Esophagus muscularis mucosa (tissue), 4 donors: ENCODE measurements at places on chromosomes 3 and 15. TPM values are rescaled to one million over a fixed set of nuclear protein-coding genes. Genes with fewer than 3 reads are reported as not detected.
A peak's percentile ranks its signal among the peaks of the same experiment; 100 is the strongest.

DNA sequence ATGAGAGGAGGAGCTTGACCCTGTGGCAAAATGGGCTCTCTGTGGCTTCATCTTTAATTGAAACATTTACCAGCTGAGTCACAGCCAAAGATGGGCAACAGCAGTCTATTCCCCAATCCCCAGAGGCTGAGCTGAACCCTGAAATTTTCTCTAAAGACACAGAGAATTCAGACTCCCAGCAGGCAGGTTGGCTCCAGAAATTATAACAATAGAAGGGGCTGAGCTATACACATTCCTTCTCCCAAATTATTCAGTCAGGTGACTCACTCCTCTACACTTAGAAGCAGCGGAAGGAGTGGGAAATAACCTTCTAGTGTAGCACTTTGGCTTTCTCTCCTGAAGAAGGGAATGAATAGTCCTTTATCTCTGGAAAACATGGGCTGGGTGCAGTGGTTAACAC is 264.3 kb upstream of the ARHGEF26 start:
- H3K36me3 ChIP-seq: no peaks in the 10 kb centered on the region
- H3K4me1 ChIP-seq: no peaks in the 10 kb centered on the region
- H3K27ac ChIP-seq: no peak overlapping the region

DNA sequence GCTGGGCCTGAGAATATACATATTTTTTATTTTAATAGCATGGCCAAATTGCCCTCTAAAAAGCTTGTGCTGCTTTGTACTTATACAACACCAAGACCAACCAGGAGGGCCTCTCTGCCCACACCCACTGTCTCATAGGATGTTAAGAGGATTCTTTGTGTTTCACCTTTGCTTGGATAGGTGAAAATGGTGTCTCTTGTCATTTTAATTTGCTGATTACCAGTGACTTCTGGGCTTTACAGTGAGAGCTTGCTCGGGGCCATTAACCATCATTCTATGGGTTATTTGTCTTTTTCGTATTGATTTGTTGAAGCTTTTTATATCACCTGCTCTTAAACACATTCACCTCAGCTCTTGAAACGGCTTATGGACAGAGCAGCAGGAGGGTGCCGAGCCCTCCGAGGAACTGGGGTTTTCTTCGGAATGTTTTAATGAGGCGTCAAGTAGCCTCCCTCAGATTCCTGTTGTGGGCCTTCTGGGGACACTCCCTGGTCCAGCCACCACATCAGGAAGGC is 10.5 kb downstream of the PTH1R start:
- H3K4me3 ChIP-seq: no peak overlapping the region
- H3K27ac ChIP-seq: no peak overlapping the region
- no peaks in the 10 kb centered on the region for H3K27me3 ChIP-seq
- H3K4me1 ChIP-seq: peaks cover 37% of the 10 kb centered on the region
- no peaks in the 10 kb centered on the region for H3K36me3 ChIP-seq

- H3K27ac ChIP-seq: no peak overlapping the region
- peaks cover 27% of the 10 kb centered on the region for H3K4me1 ChIP-seq
- no peak overlapping the region for H3K4me3 ChIP-seq
- H3K27me3 ChIP-seq: no peaks in the 10 kb centered on the region
These were observed 72.3 kb downstream of the ZNF609 start for GRCh38 chr15:64532521-64533315.

- no peaks in the 10 kb centered on the region for H3K36me3 ChIP-seq
- H3K27ac ChIP-seq: no peak overlapping the region
- H3K27me3 ChIP-seq: no peaks in the 10 kb centered on the region
- H3K4me1 ChIP-seq: peaks cover 14% of the 10 kb centered on the region
- H3K4me3 ChIP-seq: no peak overlapping the region
These were observed 42.0 kb upstream of the CGNL1 start for GRCh38 chr15:57334257-57334656.

ZNF860 gene
- under 0.01 TPM for total RNA-seq

GOLGA6A gene
- not detected for total RNA-seq

GRCh38 chr3:175608356-175608755 is 749.2 kb downstream of the NAALADL2 start:
- H3K27ac ChIP-seq: no peak overlapping the region
- H3K4me3 ChIP-seq: no peak overlapping the region
- no peak for DNase-seq
- no peaks in the 10 kb centered on the region for H3K27me3 ChIP-seq
- H3K4me1 ChIP-seq: no peaks in the 10 kb centered on the region
- no peaks in the 10 kb centered on the region for H3K36me3 ChIP-seq

DNA sequence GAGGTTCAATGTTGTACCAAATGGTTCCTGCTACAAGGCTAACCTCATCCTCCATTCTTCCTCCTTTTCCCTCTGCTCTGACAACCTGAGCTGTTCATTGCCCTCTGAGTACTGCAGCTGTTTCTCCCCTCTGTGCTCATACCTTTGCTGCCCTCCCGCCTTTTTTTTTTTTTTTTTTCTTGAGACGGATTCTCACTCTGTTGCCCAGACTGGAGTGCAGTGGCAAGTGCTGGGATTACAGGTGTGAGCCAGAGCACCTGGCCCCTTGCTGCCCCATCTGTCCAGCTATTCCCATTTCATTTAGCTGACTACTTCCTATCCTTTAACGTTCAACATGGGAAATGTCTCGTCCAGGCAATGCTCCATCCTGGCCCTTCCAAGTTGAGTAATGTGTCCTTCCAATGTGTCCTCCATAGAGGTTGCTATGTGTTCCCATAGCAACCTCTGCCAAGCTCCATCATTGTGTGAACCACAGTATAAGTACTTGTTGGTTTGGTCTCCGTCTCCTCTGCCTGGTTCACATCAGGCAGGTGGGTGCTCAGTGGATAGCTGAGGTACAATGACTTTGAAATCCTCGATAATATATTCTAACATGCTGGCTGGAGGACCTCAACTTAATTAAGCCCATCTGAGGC is 179.9 kb upstream of the ANKRD28 start:
- H3K4me3 ChIP-seq: no peak overlapping the region
- no peaks in the 10 kb centered on the region for H3K27me3 ChIP-seq
- peak; percentile 70 for DNase-seq
- no peaks in the 10 kb centered on the region for H3K36me3 ChIP-seq

GRCh38 chr3:126305427-126305826 is 51.8 kb downstream of the KLF15 start:
- DNase-seq: no peak
- no peaks in the 10 kb centered on the region for H3K4me1 ChIP-seq
- H3K36me3 ChIP-seq: no peaks in the 10 kb centered on the region
- H3K27me3 ChIP-seq: no peaks in the 10 kb centered on the region
- H3K4me3 ChIP-seq: no peak overlapping the region

- H3K27me3 ChIP-seq: no peaks in the 10 kb centered on the region
- no peak overlapping the region for H3K4me3 ChIP-seq
- H3K36me3 ChIP-seq: peaks cover 11% of the 10 kb centered on the region
- H3K27ac ChIP-seq: no peak overlapping the region
- H3K4me1 ChIP-seq: peaks cover 16% of the 10 kb centered on the region
These were observed 20.6 kb downstream of the SMARCC1 start for GRCh38 chr3:47761046-47761445.

GUCA1C gene
- not detected for total RNA-seq

LMOD3 gene
- 0.84 TPM for total RNA-seq

HES1 gene
- total RNA-seq: 26.5 TPM

LXN gene
- 8.3 TPM for total RNA-seq

GRCh38 chr3:55910543-55910942 is 423.4 kb upstream of the WNT5A start:
- H3K36me3 ChIP-seq: no peaks in the 10 kb centered on the region
- no peak overlapping the region for H3K4me3 ChIP-seq
- DNase-seq: no peak
- no peaks in the 10 kb centered on the region for H3K27me3 ChIP-seq

DNA sequence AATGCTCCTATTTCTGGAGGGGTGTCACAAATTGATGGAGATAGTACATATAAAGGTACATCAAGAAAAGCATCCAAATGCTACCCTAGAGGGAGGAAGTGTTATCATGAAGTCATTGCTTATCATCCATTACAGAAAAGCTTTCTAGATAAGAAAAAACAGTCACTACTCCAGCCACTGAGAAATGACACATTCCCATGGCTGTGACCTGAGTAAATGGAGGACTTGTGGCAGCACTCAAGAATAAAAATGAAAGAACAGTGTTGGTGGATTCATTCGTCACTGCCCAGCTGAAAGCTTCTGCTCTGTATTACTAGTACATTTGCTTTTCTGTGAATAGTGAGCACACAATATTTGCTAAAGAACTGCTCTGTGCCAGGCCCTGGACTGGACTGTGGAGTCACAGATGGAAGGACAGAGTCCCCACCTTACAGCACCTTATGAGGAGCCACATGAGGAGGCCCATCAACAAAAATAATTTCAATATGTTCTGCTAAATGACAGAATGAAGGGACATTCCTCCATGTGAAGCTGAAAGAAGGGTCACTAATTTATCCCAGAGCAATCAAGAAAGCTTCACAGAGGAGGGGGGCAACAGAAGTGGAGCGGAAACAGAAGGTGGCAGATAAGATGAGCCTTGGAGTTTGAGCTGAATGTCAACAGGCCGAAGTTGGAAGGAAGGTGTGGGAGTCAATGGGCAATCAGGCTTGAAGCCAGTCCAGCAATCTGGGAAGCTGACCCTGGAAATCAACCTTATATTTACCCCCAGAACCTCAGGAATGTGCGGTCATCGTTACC is 343.5 kb upstream of the TRIM42 start:
- no peaks in the 10 kb centered on the region for H3K36me3 ChIP-seq
- H3K4me3 ChIP-seq: no peak overlapping the region
- no peaks in the 10 kb centered on the region for H3K27me3 ChIP-seq
- H3K4me1 ChIP-seq: no peaks in the 10 kb centered on the region

DNA sequence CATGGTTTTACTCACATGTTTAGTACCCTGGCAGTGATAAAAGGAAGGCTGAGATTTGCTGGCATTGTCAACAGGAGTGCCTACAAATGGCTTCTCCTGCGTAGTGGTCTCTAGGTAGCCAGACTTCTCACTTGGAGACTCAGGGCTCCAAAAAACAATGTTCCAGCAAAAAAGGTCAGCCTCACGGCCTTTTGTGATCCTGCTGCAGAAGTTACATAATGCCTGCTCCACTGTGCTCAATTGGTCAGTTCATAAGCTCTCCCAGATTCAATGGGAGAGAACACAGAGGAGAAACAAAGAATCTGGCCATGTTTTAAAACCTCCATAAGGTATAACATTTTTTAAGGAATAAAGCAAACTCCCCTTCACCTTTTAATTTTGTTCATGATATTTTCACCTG is 76.1 kb upstream of the CMSS1 start:
- DNase-seq: no peak
- no peaks in the 10 kb centered on the region for H3K36me3 ChIP-seq
- H3K27me3 ChIP-seq: no peaks in the 10 kb centered on the region
- H3K4me1 ChIP-seq: no peaks in the 10 kb centered on the region
- H3K27ac ChIP-seq: no peak overlapping the region
- no peak overlapping the region for H3K4me3 ChIP-seq

SPINK8 gene
- total RNA-seq: not detected

TTLL13 gene
- 0.32 TPM for total RNA-seq

DNA sequence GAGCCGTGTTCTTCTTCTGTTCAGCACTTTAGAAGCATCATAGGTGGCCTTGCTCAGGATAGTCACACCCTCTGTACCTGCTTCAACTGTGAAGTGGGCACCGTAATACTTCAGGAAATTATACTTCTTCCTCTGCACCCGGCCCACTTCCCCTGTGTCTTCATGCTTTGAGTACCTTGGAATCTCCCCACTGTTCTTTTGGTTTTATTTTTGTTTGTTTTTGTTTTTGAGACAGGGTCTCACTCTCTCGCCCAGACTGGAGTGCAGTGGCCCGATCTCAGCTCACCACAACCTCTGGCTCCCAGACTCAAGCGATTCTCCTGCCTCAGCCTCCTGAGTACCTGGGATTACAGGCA is 1.7 kb downstream of the P2RY14 start:
- peak overlapping the region; percentile 30 for H3K4me3 ChIP-seq
- H3K27me3 ChIP-seq: no peaks in the 10 kb centered on the region
- H3K27ac ChIP-seq: peak overlapping the region; percentile 9
- DNase-seq: no peak
- H3K36me3 ChIP-seq: no peaks in the 10 kb centered on the region

DNA sequence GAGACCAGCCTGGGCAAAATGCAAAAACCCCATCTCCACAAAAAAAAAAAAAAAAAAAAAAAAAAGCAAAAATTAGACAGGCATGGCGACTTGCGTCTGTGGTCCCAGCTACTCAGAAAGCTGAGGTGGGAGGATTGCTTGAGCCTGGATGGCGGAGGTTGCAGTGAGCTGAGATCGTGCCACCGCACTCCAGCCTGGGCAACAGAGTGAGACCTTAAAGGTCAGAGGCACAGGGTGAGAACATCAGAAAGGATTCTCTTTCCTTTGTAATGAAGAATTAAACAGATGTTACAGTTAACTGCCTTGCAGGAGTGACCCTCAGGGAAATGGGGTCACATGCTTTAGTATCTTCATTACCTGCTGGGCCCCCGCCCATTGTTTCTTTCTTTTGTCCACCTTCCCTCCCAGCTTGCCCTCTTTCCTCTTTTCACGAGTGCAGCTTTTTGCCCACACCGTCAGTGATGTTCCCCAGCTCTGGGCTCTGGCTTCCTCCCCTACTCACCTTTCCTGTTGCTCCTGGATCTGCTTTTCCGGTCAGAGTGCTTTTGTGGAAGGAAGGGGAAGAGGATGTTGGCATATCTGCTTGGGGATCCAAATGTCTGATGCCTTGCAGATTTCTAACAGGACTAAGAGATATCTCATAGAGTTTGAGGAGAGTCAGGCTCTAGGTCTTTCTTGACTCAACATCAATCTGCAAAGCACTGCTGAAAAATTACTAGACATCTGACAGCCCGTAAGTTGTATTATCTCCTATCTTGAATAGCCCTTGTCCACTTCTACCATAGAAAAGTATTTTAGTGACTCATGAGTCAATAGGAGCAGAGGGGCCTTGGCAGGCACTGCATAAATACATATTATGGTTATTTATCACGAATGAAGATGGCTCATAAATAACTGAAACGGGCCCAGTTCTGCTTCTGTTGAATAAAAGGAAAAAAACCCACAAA is 35.6 kb upstream of the NDUFB4 start:
- H3K4me1 ChIP-seq: peaks cover 42% of the 10 kb centered on the region
- H3K27me3 ChIP-seq: no peaks in the 10 kb centered on the region
- peak overlapping the region; percentile 21 for H3K27ac ChIP-seq
- H3K36me3 ChIP-seq: no peaks in the 10 kb centered on the region
- no peak overlapping the region for H3K4me3 ChIP-seq

TFDP2 gene
- total RNA-seq: 134 TPM

CLDN16 gene
- total RNA-seq: not detected

DNA sequence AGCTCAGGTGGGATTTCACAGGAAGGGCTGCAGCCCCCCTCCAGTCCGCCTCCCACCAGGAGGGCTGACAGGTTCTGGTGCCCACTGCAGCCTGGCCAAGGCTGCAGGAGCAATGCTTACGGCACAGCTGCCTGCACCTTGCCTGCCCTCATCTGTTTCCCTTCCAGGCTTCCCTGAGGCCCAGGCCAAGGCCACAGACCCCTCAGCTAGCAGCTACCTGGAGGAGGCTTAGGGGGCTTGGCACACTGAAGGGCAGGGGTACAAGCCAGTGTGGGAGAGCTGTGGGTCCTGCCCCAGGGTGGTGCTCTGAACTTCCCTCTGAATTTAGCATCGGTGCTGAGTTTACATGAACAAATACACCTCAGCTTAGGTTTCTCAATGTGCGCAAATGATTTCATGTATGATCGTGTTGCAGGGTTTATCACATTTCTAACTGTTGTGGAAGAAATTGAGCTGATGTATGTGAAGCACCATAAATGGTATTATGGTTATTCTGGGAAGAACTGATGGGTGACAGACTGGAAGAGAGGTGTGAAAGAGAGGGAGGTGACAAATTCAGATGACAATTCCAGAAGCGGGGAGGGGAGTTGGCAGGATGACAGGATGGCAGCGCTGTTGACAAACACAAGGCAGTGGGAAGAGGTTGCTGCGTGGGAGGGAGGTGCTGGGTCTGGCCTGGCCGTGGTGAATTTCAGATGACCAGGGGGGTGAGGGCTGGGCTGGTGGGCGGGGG is 6.1 kb downstream of the RHCG start:
- H3K36me3 ChIP-seq: no peaks in the 10 kb centered on the region
- H3K4me3 ChIP-seq: no peak overlapping the region
